ENCODE measurements at places on chromosomes 3 and 15.

DNA sequence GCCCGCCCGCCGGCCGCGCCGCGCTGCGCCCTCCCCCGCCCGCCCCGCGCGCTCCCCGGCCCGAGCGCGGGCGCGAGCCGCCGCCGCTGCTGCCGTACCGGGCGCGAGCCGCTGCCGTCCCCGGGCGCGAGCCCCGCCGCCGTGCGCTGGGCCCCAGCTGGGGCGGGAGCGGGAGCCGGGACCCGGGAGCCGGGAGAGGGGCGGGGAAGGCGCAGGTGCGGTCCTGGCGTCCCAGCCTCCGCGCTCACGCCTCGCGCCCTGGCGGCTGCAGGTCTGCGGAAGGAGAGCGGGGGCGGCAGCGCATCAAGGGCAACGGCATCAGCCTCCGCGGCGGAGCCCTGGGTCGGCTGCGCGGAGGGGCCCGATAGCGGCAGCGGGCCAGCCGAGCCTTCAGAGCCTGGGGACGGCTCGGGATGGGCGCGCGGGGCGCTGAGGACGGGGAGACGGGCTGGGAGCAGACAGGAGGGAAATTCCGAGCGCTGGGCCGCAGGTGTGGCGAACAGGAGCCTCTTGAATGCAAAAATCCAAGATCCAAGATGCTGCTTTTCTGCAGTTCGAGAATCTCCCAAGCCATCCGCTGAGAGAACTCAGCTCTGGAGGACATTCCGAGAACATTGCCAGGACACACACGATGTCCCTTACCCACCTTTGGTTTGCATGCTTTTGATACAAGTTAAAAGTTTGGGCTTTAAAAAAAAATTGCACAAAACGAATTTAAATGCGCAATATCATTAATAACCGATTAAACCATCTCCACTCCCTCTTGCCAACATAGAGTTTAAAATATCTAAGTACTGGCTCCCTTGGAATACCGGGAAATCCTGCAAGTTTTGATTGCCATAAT is 251.1 kb downstream of the TJP1 start:
- DNase-seq, result no peak

DNA sequence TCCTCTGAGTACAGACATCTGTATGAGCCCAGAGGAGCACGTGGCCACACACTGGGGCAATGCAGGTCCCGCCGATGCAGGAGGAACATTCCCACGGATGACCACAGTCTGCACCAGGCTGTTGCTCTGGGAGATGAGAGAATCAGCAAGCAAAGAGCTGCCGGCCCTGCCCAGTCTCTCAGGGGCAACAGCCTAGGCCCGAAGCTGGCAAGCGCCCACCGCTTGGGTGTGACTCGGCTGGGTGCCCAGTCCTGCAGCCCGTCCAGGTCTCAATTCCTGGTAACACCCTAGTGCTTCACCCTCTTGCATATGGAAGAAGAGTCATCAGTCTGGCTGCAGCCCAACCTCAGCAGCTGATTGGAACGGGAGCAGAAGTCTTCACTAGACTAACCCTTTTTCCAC is 153.7 kb upstream of the HES1 start:
- DNase-seq, result no peak

DNA sequence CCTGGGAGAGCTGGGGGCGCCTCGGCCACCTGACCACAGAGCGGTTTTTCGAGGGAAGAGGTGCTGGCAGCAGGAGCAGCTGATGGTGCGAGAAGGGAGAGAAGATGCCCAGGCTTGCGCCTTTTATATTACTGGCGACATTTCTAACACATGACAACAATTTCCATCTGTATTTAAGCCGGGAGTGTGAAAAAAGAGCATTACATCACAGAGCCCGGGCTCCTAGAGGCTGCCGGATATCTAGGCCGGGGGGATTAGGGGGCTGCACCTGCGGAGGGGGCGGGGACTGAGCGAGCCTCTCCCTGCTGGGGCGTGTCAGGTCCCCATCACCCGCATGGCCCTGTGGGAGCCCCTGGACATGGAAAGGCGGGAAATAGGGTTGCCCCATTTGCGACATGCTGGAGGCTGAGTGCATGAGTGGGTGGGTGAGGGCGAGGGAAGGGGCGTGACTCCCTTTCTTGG is 440.7 kb downstream of the MAGI1 start:
- no peak for DNase-seq

DNA sequence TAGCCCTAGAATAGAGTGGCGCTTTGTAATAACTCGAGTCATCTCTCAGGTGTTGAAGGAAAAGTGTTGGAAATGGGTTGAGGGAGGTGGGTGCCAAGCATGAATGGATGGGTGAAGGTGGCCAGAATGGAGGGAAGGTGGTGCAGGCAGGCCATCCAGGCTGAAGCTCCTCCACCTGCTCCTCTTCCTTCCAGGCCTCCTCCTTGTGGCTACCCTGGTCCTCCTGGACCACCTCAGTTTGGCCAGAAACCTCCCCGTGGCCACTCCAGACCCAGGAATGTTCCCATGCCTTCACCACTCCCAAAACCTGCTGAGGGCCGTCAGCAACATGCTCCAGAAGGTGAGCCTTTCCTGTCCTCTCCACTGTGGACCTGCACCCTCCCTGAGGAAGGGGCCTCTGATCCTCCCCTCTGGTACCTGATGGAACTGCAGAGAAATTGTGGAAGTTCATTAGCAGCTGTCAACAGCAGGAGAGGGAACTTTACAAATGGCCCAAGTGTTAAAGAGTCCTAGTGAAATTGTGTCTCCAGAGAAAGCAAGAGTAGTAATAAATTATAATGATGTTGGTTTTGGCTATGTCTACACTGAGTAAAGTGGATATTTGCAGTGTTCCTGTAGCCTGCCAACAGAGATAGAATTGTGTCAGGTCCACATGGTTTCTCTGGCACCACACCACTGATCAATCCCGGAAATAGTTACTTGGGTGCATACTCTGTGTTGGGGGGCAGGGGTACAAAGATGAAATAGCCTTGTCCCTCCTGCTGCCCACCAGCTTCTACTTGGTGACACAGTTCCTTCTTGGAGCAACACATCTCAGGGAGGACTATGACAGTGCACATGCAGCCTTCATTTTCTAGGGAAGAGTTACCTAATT is 1.6 kb downstream of the IL12A start:
- DNase-seq, result no peak

GRCh38 chr15:52069559-52069958 is 43.0 kb downstream of the BCL2L10 start:
- no peak for DNase-seq

DNA sequence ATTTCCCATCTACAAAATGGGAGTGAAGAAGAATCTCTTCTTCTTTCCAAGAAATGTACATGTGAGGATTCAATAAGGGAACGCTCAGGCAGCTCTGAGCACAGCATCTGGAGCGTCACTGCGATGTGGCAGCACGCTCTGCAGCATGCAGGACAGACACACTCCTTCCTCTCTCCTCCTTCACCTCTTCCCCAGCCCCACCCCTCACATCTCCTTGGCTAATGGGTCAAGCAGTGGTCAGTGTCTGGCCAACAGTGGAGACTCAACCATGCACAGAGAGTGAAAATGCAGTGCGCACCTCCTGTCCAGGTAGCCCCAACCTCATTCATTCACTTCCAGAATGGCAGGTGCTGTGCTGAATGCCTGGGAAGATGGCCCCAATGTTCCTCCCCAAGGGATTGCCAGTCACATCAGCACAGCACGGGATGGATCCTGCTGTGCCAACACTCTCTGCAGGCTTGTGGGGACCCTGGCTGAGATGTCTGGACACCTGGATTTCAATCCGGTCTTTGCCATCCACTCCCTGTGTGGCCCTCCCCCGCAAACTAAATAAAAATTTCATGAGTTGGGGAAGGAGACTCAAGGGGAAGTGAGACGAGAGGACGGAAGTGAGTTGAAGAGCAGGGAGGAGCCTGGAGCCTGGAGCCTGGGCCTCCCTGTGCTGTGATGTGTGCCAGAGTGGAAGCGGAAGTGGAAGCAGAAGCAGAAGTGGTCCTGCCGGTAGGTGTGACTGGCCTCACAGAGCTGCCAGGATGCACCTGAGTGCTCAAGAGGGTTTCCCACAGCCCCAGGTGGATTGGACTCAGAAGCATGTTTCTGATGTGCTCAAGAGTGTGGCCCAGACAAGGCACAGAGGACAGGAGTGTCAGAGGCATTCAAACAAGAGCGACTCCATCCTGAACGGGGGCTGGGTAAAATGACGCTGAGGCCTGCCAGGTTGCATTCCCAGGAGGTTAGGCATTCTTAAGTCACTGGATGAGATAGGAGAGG is 163.9 kb downstream of the SMAD6 start:
- no peak for DNase-seq
